ENCODE measurements at places on chromosomes 11 and 22.
A peak's percentile ranks its signal among the peaks of the same experiment; 100 is the strongest.

GRCh38 chr11:26777372-26777808, 55.5 kb upstream of the SLC5A12 start:
- no peak for DNase-seq

DNA sequence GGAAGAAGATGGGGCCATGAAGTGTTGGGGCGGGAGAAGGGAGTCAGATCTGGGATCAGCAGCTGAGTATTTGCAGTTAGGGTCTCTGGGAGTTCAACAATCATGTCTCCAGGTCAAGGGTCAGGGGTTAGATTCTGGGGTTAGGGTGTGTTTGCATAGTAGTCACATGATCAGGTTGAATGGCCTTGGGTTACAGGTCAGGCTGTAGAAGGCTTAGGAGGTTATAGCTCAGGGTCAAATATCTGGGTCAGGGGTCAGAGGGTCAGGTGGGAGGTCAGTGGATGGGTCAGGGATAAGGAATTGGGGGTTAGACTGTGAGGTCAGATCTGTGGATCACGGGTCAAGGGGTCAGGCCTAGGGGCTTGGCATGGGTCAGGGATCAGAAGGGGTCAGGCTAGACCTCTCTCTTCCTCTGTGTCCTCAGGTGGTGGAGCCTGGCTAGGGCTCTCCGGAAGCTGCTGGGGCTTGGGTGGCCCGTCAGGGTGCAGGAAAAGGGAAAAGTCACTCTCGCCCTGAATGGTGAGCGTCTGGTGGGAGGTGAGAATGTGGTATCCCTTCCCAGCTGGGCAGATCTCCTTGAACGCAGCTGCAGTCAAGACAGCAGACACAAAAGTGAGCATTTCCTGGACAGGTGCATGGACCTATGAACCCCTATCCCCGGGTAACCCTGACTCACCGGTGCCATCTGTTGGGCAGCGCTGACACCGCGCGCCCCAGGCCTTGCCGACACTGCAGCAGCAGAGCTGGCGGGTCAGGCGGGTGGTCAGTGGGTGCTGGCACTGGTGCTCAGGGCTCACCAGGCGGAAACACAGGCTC, 6.4 kb downstream of the LTBP3 start:
- DNase-seq, result no peak

DNA sequence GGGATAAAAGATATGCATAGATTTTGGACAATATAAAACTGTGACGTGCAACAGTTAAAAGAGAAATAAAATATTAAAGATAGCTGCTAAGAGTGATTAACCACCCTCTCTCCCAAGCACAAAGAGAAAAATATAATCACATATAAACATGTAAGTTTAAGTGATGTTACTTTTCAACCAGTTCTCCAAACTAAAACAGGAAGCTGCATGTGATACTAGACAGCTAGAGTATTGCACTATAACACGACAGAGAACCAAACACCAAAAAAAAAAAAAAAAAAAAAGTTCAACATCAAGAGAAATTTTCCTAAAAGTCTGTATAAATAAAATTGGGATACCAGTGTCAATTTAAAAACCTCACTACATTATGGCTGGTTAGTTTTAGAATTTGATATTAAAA, 79.1 kb downstream of the PICALM start:
- DNase-seq, result no peak

GRCh38 chr22:39153220-39153717, 789 bp upstream of the CBX7 start:
- no peak for DNase-seq

DNA sequence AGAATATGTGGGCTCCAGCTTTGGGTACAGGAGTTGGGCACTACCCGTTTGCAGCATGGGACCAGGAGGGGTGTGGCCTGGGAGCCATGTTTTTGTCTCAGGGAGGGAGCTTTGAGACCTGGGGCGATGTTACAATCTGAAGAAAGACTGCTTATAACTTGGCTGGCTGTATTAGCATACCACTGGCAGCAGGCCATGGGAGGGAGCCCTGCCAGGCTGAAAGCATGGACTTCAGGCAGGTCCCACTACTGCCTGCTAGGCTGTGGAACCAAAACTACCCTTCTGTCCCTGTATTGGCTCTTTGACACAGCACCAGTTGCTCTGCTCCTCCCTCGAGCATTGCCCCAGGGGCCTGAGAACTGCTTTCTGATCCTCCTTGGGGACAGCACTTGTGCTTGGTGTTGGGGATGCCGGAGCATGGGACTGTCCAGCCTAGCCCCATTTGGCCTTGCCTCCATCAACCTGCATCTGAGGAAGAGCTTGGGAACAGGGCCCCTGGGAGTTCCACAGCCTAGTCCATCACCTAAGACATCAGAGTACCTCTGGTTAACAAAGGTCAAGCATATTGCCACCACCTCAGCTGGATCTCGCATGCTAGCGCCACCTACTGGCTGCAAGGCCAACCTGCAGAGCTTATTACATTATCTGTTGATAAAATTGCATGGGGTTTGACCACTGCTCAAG, 217.4 kb downstream of the SBF2 start:
- DNase-seq, result peak; percentile 19

DNA sequence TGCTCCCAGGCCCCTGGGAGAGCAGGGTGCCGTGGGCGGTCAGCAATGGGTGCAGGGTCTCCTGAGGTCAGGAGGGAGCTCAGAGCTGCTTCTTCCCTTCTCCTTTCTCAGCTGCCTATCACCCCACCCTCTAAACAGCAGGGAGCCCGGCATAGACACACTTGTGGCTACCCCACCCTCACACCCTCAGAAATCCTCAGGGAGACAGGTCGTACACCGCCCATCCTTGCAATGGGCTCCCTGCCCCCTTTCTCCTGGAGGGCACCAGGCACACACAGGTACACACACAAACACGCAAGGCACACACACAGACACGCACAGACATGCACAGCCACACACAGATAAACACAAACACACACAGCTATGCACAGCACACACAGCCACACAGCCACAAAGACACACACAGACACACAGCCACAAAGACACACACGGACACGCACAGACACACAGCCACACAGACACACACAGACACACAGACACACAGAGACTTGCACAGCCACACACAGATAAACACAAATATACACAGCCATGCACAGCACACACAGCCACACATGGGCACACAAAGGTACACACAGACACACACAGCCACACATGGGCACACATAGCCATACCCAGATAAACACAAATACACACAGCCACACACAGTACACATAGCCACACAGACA, 44.9 kb upstream of the TH start:
- no peak for DNase-seq

GRCh38 chr11:10125522-10126133, 168.4 kb downstream of the SBF2 start:
- DNase-seq, result no peak

DNA sequence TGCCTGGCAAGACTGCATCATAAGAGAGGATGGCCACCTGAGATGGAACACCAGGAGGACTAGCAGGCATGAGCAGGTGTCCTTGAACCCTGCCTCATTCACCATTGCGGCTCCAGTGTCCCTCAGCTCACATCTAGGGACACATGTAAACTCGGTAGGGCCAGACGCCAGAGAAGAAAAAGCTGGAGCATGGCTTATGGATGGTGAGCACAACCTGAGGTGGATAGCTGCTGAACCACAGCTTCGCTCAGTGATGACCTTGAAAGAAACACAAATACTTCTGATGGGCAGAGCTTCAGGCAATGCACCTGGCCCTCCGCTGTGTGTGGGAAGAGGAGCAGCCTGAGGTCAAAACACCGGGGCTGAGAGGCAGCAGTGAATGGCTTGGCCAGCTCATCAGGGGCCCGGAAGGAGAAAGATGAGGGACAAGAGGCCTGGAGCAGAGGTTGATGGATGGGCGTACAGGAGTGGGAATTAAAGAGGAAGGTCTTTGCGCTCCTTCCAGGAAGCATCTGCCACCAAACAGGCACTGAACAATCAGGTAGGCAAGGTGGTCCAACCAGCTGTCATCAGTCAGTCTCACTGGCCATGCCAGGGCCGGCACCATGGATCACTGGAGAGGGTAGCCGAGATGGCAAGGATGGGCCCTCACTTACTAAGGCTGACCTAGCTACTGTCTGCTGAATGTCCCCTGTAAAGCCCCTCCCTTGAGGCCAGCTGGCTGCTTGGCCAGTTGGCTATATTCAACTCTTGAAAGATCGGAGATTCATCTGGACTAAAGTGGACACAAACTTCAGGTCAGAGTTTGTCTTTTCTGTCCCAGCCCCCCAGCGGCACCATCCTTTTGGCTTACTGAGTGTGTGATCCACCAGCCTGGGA, 89.7 kb downstream of the MYEOV start:
- DNase-seq, result no peak

GRCh38 chr22:41140365-41140957, 48.1 kb downstream of the EP300 start:
- no peak for DNase-seq

- DNase-seq, result no peak
Measured at GRCh38 chr11:119110439-119110838, 3.3 kb downstream of the C2CD2L start.

DNA sequence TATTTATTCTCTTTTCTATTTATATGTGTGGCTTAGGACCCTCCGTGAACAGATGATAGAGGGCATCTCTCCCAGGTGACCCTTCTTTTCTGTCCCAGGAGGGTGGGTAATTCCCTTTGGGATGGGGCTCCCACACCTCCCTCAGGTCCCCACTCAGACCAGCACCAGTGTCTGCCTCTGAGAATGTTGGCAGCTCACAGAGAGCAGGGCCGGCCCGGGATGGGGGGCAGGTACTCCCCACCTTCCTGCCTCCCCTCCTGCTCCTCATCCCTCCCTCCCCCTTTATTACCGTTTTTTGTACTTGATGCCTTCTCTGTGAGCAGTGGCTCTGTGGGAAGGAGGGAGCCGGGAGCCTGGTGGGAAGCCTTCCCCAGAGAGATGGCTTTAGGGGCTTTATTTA, 4.8 kb upstream of the HINFP start:
- no peak for DNase-seq
